ENCODE measurements at places on chromosomes 1 and 21. TPM values are rescaled to one million over a fixed set of nuclear protein-coding genes. Genes with fewer than 3 reads are reported as not detected.
A peak's percentile ranks its signal among the peaks of the same experiment; 100 is the strongest.

Gene TMEM125
- 13.9 TPM for total RNA-seq

DNA sequence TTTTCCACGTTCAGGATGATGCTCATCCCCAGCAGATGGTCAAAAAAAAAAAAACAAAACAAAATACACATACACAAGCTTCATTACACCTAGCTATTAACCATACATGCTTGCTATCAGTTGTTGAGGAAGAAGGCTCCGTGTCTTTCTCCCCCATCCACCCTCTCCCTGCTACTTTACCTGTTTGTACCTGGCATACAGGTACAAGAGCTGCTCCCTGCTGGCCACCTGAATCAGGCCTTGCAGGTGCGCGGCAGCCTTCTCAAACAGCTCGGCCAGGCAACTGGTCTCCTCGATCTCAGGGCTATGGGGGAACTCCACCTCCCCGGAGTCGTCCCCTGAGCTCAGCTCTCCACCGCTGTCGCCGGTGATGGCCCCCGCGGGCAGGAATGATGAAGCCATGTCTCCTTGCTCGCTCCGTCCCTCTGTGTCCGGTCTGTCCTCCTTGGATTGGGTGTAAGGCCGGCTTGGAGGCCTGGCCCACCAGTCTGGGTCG, 464 bp downstream of the ACBD6 start:
- no peak for DNase-seq

Gene TDRD10
- total RNA-seq = not detected

Gene UROD
- 73.7 TPM for total RNA-seq

GRCh38 chr1:157700305-157700704, 264 bp downstream of the FCRL3 start:
- no peak for DNase-seq

Gene MAN1A2
- total RNA-seq = 38.1 TPM

Gene TATDN3
- total RNA-seq = 16.3 TPM

- no peak for DNase-seq
These were observed 14.3 kb downstream of the RUSC1 start for GRCh38 chr1:155334962-155335361.

GRCh38 chr1:94827434-94827833, 7.3 kb downstream of the SLC44A3 start:
- no peak for DNase-seq

DNA sequence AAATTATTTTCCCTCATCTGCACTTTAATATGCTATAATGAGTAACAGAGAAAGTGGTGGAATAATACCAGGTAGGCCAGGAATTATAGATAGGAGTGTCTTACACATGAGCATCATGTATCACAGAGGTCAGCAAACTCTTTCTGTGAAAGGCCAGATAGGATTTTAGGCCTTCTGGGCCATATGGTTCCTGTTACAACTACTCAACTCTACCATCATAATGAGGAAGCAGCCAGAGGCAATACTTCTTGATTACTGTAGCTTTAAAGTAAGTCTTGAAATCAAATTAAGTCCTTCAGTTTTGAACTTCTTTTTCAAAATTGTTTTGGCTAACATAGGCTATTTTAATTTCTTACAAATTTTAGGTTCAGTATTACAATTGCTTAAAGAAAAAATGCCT, 32.1 kb upstream of the IGSF3 start:
- no peak for DNase-seq

DNA sequence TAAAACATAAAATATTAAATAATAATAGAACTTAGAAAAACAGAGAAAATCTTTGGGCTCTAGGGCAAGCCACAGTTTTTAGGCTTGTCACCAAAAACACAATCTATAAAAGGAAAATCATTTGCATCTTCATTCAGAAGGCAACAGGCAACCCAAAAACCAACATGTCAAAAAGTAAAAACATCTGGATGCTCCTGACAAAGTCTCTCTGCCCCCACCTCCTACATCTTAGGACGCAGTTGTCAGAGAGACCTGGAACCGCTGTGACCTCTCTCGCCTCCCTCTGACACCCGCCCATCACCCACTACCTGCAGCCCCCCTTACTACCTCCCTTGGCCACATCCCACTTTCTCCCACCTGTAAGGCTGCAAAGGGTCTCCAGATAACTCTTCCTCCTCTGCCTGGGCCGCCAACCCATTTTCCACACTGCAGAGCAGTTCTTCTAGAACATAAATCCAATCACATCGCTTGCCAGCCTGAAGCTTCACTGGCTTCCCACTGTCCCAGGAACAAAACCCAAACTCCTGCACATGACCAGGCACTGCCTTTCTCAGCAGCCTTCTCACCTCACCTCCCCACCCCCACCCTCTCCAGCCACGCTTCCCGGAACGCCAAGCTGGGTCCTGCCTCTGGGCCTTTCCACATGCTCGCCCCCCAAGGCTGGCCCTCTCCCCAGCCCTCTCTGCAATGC, 14.7 kb downstream of the PRDM15 start:
- DNase-seq = no peak

GRCh38 chr1:227321035-227321434, 2.7 kb upstream of the CDC42BPA start:
- no peak for DNase-seq

- no peak for DNase-seq
These were observed 46.0 kb downstream of the CEP350 start for GRCh38 chr1:180000575-180000974.

Gene NEXN
- total RNA-seq = 0.15 TPM

Gene KCNE1
- total RNA-seq = not detected

GRCh38 chr21:46603228-46603627, 1.7 kb downstream of the S100B start:
- DNase-seq = no peak

- DNase-seq = no peak
These were observed 85.4 kb upstream of the SIM2 start for GRCh38 chr21:36613554-36613953.

Gene CD1C
- total RNA-seq = not detected

DNA sequence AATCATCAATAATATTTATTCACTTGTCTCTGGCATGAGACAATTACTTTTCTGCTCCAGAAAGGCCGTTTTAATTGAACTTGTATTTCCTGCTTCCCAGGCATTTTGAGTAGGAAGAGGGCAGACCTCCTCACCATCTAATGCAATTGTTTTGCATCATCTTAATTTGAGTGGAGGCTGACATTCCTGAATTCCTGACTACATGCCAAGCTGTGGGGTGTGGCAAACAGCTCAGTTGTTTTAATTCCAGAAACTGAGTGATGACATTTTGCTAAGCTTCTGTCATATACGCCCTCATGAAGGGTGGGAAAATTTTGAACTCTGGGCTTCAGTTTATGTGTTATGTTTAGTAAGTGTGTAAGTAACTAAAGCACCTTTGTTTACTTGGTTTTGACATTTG, 125.4 kb upstream of the USP25 start:
- no peak for DNase-seq

GRCh38 chr1:165671526-165671925, 26.8 kb downstream of the ALDH9A1 start:
- DNase-seq = no peak

- DNase-seq = no peak
These were observed 483.3 kb upstream of the ADAMTS5 start for GRCh38 chr21:27450216-27450615.

DNA sequence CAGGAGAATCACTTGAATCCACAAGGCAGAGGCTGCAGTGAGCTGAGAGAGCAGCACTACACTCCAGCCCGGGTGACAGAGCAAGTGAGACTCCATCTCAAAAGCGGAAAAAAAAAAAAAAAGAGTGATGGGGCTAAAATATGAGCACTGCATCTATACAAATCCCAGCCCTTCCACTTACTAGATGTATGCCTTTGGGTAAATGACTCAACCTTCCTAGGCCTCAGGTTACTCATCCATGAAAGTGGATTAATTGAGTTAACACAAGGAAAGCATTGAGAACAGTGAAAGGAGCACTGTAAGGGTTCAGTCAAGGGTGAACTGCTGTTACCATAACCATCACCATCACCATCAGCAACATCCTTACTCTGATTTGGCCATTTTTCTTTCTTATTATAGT, 226.4 kb upstream of the C8B start:
- no peak for DNase-seq

Gene KLF17
- total RNA-seq = not detected

GRCh38 chr1:93207211-93207610, 26.7 kb downstream of the CCDC18 start:
- DNase-seq = no peak

GRCh38 chr1:14841456-14841855, 243.0 kb downstream of the KAZN start:
- no peak for DNase-seq

Gene RPS27
- 1,905 TPM for total RNA-seq

GRCh38 chr1:101178688-101179491, 57.9 kb upstream of the S1PR1 start:
- no peak for DNase-seq

Gene LCE1D
- total RNA-seq = not detected

GRCh38 chr1:168603501-168604110, 27.2 kb downstream of the XCL1 start:
- peak; percentile 56 for DNase-seq

Gene CLCA4
- not detected for total RNA-seq

DNA sequence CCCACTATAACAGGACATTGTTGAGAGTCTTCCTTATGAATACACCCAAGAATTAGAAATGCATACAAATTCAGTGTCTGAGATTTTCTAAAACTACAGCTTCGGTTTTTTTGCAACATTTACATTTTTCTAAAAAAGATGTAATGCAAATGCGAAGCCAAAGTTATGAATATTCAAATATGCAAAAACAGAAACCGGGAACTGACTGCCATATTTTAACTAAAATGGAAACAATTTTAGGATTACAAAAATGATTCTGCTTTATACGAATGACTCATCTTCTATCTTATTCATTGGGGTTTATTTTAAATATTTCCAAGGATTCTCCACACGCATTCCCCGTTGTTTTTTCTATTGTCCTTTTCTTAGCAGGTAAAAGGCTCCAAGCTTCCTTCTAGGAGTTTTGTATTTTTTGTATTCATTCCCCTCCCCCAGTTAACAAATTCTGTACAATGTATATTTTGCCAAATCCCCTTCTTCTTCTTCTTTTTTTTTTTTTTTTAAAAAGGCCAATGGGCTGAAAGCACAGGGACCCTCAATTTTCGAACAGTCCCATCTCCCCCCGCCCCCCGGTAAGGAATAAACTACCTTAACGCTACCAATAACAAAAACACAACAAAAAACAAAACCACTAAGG, 1.0 kb downstream of the ARPC5 start:
- DNase-seq = no peak

Gene PEAR1
- 10.8 TPM for total RNA-seq

DNA sequence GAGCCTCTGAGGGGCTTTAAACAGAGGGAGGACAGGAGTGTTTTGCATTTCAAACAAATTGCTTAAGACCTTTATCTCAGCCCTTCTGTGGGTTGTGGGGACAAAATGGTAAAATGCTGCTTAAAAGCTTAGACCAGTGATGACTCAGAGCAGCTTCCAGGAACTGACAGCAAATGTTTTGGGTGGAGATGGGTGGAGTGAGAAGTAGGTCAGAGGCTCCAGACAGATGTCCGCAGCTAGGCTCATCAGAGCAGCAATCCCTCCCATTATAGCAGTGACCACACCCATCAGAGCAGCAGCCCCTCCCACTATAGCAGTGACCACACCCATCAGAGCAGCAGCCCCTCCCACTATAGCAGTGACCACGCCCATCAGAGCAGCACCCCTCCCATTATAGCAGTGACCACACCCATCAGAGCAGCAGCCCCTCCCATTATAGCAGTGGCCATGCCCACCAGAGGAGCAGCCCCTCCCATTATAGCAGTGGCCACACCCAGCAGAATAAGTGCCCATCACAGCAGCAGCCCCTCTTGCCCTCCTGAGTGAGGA, 532.2 kb downstream of the MATN1 start:
- DNase-seq = peak; percentile 37

Gene IL12RB2
- 0.22 TPM for total RNA-seq

DNA sequence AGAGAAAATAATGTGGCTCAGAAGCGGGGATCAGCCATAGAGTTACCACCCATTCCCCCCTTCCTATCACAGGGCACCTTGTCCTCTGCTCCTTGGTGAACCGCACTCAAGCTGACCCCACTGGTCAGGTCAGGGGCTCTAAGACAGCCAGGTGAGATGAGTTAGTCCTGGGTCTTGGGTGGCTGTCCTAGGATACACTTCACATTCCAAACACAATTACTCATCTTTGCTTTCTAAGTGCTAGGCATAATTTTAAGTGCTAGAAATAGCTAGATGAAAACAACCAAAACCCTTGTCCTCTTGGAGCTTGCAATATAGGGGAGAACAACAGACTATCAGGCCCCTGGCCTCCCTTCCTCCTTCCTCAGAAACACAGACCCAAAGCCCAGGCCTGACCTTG, 7.8 kb upstream of the MUTYH start:
- DNase-seq = no peak

GRCh38 chr1:192489748-192490147, 85.8 kb upstream of the RGS1 start:
- no peak for DNase-seq

GRCh38 chr1:116340506-116341231, 32.4 kb upstream of the ATP1A1 start:
- DNase-seq = no peak

- no peak for DNase-seq
These were observed 1203.9 kb downstream of the AMY1C start for GRCh38 chr1:104953555-104953954.

Gene ASTN1
- total RNA-seq = 0.42 TPM
